ENCODE measurements at places on chromosomes 3 and 15.

GRCh38 chr15:80830677-80831076 lies 51.5 kb downstream of the CEMIP start:
- DNase-seq, result no peak

DNA sequence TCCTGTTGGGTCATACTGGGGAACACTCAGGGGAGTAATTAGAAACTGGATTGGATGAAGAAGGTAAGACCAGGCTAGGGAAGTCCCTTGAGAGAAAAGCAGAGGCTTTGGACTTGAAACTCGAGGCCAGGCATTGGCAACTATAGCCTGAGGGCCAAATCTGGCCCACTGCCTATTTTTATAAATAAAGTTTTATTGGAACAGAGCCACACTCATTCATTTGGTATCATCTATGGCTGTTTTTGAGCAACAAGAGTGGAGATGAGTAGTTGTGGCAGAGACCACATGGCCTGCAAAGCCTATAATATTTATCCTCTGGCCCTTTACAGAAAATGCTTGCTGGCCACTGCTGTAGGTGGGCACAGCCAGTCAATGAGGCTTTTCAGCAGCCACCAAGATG lies 301.4 kb downstream of the UACA start:
- DNase-seq, result no peak

DNA sequence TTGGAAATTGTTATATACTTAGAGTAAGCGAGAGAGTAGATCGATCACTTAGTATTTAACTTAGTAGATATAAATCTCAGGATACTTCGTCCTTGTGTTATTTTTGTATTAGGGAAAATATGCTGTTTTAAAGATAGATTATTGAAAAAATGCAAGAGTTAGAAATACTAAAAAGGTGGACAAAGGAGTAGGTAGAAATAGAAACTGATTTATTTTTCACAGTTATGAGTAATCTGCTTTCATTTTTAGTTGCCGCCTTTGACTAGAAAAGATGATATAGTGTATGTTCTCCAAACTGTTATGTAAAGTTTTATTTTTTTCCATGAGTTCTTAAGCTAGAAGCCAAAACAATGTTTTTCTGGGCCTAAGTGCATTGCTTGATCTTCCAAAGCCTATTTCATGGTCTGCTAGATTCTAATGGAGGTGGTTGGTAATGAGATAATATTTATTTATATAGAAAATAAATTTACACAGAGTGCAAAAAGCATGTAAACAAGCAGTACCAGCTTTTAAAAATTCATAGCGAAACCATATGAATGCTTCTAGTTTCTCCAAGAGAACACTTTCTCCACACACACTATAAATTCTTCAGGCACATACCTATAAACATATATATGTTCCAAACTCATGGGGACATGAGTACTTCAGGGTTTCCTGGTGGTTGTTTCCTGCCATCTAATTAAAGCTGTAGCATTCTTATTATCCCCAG lies 61.1 kb downstream of the DIPK2A start:
- no peak for DNase-seq

DNA sequence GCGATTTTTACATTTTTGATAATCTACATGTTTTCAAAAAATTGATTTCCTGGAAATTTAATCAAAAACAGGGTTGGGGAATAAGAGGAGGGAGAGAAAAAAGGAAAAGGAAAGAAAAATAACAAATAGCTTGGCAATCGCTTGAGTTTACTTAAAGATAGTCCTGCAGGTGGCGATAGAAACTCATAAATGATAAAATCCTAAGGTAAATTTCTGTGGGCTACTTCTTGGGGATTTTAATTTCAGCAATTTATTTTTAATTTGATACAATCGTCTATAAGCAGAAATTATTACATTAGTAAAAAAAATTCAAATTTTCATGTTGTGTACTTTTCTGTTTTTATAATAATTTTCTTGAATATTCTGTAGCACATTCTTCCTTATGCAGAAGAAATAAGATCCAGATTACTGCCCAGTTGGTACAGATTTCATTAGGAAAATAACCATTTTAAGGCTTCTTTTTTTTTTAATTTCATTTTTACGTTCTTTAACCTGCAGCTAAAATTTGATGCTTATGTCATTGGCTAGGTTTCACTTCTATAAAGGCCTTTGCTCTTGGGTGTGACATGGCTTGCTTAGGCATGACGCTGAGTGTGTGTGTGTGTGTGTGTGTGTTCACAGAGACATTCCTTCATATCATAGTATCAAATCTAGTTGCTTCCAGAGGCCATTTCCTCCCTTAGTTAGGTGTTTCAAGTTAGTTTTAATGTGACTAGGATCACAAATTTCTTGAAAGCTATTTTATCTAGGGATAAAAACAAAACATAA lies 181.8 kb downstream of the MCTP2 start:
- DNase-seq, result peak; percentile 57

- DNase-seq, result no peak
Observed at GRCh38 chr15:61275901-61276300, 46.8 kb upstream of the RORA start.

DNA sequence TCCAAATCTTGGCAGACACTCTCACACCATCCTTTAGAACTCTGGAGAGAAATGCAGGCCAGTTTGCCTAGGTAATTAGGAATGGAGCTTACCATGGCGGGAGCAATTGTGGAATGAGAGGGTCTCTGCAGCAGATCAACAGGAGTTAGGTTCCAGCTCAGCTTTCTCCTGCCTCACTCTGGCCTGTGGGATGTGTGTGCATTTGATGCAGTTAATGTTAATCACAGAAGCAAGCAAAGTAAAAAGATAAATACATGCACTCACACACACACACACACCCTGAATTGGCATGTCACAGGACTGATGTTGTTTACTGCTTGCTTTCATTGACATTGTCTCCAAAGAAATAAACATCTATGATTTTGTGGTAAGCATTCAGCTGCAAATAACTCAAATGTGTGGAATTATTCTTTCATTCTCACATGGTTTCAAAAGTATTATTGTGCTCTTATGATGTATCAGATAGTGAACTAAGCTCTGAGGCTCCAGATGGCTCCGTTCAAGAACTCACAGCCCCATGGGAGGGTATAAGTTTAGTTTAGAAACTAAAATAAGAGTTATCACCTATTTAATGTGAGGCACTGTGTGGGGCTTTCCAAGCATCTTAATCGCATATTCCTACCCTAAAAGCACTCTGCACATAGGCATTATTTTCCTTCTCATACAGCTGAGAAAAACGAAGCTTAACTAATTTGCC lies 31.3 kb upstream of the BFSP2 start:
- no peak for DNase-seq

- DNase-seq, result no peak
Observed at GRCh38 chr3:170555329-170555728, 30.5 kb downstream of the SLC7A14 start.

GRCh38 chr3:70531063-70531657 lies 218.7 kb upstream of the MDFIC2 start:
- peak; percentile 1 for DNase-seq

DNA sequence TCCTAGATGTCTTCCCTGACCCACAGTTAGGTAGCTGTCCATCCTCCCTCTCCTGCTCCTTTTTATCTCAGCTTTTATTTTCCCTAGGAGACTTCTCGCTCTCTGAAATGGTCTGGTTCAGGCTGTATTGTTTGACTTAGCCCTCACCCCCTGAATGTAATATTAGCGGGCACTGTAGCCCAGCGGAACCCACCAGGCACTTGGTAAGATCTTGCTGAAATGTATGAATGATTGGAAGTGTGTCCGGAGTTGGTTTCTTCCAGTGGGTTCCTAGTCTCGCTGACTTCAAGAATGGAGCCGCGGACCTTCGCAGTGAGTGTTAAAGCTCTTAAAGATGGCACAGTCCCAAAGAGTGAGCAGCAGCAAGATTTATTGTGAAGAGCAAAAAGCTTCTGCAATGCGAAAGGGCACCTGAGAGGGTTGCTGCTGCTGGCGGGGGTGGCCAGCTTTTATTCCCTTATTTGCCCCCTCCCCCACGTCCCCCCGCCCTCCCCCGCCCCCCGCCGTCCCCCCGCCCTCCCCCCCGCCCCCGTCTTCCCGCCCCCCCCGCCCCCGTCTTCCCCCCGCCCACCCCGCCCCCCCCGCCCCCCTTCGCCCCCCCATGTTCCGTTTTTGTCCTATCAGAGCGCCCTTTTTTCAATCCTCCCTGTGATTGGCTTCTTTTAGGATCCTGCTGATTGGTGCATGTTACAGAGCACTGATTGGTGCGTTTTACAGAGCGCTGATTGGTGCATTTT lies 694 bp upstream of the EEFSEC start:
- DNase-seq, result no peak

- DNase-seq, result no peak
Observed at GRCh38 chr15:25170781-25171110, 216.0 kb downstream of the SNRPN start.

GRCh38 chr15:88003541-88004327 lies 252.8 kb downstream of the NTRK3 start:
- no peak for DNase-seq

GRCh38 chr3:32200992-32201758 lies 37.3 kb upstream of the CMTM8 start:
- DNase-seq, result no peak

GRCh38 chr15:69663441-69663840 lies 210.8 kb downstream of the RPLP1 start:
- DNase-seq, result no peak

GRCh38 chr15:35013370-35013769 lies 25.3 kb upstream of the ZNF770 start:
- DNase-seq, result no peak

- peak; percentile 29 for DNase-seq
Observed at GRCh38 chr3:10332481-10333348, 11.8 kb upstream of the SEC13 start.

- no peak for DNase-seq
Observed at GRCh38 chr3:87975716-87976115, 83.1 kb downstream of the CGGBP1 start.

DNA sequence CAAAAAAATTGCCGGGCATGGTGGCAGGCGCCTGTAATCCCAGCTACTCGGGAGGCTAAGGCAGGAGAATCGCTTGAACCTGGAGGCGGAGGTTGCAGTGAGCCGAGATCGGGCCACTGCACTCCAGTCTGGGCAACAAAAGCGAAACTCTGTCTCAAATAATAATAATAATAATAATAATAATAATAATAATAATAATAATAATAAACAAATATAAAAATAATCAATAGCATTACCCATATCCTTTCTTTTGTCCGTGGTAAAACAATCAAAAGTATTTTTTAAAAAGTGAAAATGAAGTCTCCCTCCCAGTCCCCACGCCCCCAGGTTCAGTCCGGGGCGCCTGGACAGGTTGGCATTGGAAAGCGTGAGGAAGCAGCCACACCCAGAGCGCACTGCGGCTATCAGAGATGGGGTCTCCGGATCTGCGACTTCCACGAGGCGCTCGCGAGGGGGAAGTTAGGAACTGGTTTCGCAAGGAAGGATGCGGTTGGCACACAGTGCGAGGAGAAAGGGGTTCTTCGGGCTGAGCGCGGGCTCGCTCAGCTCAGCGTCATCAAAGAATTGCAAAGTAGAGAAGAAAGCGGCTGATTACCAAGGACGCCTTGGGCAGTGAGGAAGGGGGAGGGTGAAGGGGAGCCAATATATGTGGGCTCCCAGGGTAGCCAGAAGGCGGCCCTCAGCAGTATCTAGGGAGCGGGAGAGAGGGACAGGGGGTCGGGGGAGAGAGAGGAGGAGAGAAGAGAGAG lies 69.5 kb upstream of the EPHB3 start:
- DNase-seq, result no peak

- no peak for DNase-seq
Observed at GRCh38 chr3:161914703-161915417, 418.3 kb downstream of the OTOL1 start.

DNA sequence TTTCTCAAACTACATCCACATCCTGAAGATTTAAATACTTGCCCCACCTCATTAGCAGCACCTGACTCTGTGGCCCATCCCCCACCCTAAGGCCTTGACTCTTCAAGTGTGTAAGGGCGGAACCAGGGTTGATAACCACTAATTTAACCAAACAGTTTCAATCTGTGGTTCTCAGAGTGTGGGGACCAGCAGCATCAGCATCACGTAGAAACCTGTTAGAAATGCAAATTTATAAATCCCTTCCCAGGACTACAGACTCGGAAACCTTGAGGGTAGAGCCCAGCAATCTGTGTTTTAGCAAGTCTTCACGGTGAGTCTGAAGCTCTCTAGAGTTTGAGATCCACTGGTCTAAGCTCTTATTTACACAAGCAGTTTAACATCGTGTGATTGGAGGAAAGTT lies 12.4 kb downstream of the GNB4 start:
- peak; percentile 88 for DNase-seq

GRCh38 chr3:13710251-13710650 lies 161.3 kb downstream of the FBLN2 start:
- no peak for DNase-seq

- DNase-seq, result no peak
Observed at GRCh38 chr15:81199031-81199779, 2.5 kb downstream of the IL16 start.

- DNase-seq, result peak; percentile 47
Observed at GRCh38 chr3:5140230-5140621, 18.1 kb downstream of the ARL8B start.

GRCh38 chr15:61654002-61654740 lies 406.1 kb downstream of the VPS13C start:
- no peak for DNase-seq

DNA sequence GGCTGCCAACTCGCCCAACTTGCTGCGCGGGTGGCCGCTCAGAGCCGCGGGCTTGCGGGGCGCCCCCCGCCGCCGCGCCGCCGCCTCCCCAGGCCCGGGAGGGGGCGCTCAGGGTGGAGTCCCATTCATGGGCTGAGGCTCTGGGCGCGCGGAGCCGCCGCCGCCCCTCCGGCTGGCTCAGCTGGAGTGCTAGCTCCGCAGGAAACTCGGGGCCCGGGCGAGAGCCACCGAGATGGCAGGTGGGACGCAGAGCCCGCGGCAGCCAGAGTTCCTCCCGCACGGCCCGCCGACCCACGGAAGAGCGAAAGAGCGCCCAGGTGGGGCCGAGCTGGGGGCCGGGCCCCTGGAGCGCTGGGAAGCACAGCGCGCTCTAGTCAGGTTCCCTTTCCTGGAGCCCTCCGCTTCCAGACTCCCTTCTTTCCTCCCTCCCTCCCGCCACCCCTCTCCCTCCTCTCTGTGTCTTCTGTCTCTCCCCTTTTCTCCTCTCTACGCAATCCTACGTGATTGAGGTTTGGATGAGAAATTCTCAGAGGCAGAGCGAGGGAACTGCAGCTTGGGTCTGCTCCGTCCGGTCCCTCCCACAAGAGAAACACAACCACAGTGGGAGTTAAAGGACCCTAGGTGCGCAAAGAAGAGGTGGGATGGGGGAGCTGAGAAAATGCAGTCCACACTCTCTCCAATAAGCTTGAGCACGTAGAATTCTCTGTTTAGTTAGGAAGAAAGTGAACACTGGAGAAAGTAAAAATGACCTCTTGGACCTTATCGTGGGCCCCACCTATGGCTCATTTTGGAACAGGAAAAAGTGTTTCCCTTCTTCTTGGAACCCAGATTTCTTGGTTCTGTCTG lies 317.3 kb downstream of the FGF12 start:
- no peak for DNase-seq

DNA sequence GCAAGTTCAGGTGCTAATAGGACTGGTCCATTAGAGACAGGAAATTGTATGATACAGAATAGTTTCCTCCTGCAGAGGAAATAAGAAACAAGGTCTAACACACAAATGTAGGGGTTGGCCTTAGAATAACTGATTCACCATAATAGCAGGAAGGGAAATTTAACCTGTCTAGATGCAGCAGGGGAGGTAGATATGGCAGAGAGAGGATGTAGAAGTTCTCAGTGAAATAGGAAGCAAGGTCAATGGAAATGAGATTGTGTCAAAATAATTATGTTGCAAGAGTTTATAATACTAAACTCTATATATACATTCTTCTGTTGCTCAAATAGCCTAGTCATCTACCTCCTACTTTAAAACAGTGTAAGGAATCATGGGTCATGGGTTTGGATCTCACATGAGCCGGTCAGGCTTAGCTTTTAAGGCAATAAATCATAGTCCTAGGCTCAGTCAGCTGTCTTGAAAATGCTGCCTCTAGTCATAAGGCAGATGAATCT lies 17.0 kb downstream of the BCL2A1 start:
- DNase-seq, result no peak

GRCh38 chr3:175659670-175660350 lies 800.7 kb downstream of the NAALADL2 start:
- no peak for DNase-seq
